PC-3 (cell line): ENCODE measurements at places on chromosomes 6 and 20.

DNA sequence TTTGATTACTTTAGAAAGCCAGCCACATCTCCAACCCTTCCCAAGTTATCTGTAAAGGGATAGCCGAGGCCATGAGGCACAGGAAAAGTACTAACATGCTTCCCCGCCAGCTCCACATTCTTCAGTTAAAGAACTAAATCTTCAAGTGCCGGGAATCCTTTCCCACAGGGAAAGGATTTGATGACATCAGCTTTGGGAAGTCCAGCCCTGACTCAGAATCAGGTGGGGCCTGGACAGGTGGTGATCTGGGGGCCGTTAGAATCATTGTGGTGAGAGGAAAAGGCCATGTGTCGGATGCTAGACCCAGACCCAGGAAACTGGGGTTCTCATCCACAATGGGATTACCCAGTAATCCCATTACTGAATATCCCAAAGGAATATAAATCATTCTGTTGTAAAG, 580.0 kb downstream of the QKI start:
- H3K36me3 ChIP-seq = no peaks in the 10 kb centered on the region
- no peaks in the 10 kb centered on the region for H3K4me1 ChIP-seq
- no peak overlapping the region for H3K27ac ChIP-seq
- no peak for DNase-seq
- H3K4me3 ChIP-seq = no peak overlapping the region
- H3K27me3 ChIP-seq = no peaks in the 10 kb centered on the region

- H3K4me1 ChIP-seq = no peaks in the 10 kb centered on the region
- H3K4me3 ChIP-seq = no peak overlapping the region
- H3K36me3 ChIP-seq = no peaks in the 10 kb centered on the region
- H3K27ac ChIP-seq = no peak overlapping the region
- no peaks in the 10 kb centered on the region for H3K27me3 ChIP-seq
- peak; percentile 5 for DNase-seq
Measured at GRCh38 chr6:141956046-141956761, 176.5 kb upstream of the GJE1 start.

- no peaks in the 10 kb centered on the region for H3K27me3 ChIP-seq
- no peak overlapping the region for H3K27ac ChIP-seq
- peaks cover 34% of the 10 kb centered on the region for H3K36me3 ChIP-seq
- no peak overlapping the region for H3K4me3 ChIP-seq
Measured at GRCh38 chr6:137873273-137873762, 6.3 kb downstream of the TNFAIP3 start.

- no peak overlapping the region for H3K27ac ChIP-seq
- peaks cover 4% of the 10 kb centered on the region; the same call in 1 of the 2 replicates for H3K4me1 ChIP-seq
- peak; percentile 71 for DNase-seq
- H3K4me3 ChIP-seq = no peak overlapping the region
- H3K27me3 ChIP-seq = no peaks in the 10 kb centered on the region
Measured at GRCh38 chr6:142566628-142567396, 265.0 kb downstream of the ADGRG6 start.

DNA sequence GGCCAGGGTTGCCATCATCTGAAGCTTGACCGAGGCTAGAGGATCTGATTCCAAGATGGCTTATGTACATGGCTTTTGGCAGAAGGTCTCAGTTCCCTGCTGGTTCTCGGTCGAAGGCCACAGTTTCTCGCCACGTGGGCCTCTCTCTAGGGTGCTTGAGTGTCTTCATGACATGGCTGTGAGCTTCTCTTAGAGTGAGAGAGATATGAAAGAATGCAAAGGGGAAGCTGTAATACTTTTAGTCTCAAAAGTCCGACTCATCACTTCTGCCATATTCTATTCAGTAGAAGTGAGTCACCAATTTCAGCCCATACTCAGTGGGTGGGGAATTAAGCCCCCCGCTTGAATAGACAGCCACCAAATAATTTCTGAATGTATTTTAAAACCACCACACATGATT, 94.2 kb downstream of the UTRN start:
- no peaks in the 10 kb centered on the region; the same call in 1 of the 2 replicates for H3K36me3 ChIP-seq
- H3K27me3 ChIP-seq = no peaks in the 10 kb centered on the region
- no peak overlapping the region for H3K4me3 ChIP-seq
- DNase-seq = no peak
- no peak overlapping the region for H3K27ac ChIP-seq

GRCh38 chr6:73610444-73611275, 43.1 kb downstream of the SLC17A5 start:
- H3K4me3 ChIP-seq = no peak overlapping the region
- no peaks in the 10 kb centered on the region for H3K27me3 ChIP-seq
- no peaks in the 10 kb centered on the region for H3K36me3 ChIP-seq
- H3K4me1 ChIP-seq = no peaks in the 10 kb centered on the region

DNA sequence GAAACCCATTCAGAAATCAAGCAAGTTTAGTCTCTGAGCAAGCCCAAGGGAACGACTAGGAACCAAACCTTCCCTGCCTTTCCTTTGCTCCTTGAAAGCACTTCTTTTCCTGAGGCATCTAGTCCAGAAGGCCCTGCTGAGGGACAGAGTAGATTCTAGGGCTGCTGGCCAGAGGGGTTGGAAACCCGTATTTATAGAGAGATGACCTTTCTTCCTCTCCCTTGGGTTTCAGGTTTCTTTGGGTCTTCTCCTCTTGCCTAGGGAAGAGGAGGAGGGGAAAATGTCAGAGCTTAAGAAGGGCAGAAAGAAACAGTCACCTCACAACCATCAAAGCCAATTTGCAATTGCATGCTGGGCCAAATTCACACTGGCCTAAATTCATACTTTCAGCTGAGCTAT, 5.8 kb downstream of the APOBEC2 start:
- no peak overlapping the region for H3K4me3 ChIP-seq
- no peaks in the 10 kb centered on the region for H3K4me1 ChIP-seq
- no peak for DNase-seq

- no peaks in the 10 kb centered on the region for H3K4me1 ChIP-seq
- no peak overlapping the region for H3K4me3 ChIP-seq
- H3K27me3 ChIP-seq = no peaks in the 10 kb centered on the region
- DNase-seq = no peak
- no peak overlapping the region for H3K27ac ChIP-seq
Measured at GRCh38 chr6:43268355-43268700, 25.0 kb downstream of the TTBK1 start.

- DNase-seq = peak; percentile 89
- H3K4me1 ChIP-seq = peaks cover 20% of the 10 kb centered on the region
- peak within 1 kb of the TSS; percentile 79 for H3K4me3 ChIP-seq
- peaks cover 28% of the 10 kb centered on the region for H3K36me3 ChIP-seq
Measured at GRCh38 chr20:35699127-35699956, at the start of the genes NFS1 and ROMO1. NFS1 (minus strand) TSS chr20:35699352; CDS start chr20:35699288, 64 bp downstream. ROMO1 (plus strand) TSS chr20:35699405; CDS start chr20:35699633, 228 bp downstream.

GRCh38 chr6:20632696-20633095, 98.4 kb downstream of the CDKAL1 start:
- no peak overlapping the region for H3K27ac ChIP-seq
- H3K4me3 ChIP-seq = no peak overlapping the region
- H3K36me3 ChIP-seq = no peaks in the 10 kb centered on the region
- H3K27me3 ChIP-seq = no peaks in the 10 kb centered on the region
- no peak for DNase-seq

DNA sequence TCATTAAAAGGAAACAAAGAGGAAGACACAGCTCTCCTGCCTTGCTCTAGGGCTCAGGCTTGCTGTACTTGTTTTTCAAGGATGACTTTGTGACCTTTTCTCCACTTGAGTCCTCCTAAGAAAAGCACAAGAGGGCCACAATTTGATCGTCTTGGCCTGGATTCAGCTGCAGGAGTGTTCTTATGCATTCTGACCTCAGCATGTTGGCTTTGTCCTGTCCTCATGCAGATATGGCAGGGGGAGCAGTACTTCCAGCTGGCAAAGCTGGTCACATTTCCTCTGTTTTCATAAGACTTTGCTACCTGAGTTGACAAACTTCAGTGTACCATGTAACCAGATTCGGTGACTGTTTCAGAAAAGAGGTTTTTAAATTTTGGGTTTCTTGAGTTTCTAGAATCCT, 30.8 kb downstream of the KDM1B start:
- H3K27ac ChIP-seq = no peak overlapping the region
- H3K27me3 ChIP-seq = no peaks in the 10 kb centered on the region
- peak; percentile 45 for DNase-seq
- no peaks in the 10 kb centered on the region for H3K36me3 ChIP-seq

DNA sequence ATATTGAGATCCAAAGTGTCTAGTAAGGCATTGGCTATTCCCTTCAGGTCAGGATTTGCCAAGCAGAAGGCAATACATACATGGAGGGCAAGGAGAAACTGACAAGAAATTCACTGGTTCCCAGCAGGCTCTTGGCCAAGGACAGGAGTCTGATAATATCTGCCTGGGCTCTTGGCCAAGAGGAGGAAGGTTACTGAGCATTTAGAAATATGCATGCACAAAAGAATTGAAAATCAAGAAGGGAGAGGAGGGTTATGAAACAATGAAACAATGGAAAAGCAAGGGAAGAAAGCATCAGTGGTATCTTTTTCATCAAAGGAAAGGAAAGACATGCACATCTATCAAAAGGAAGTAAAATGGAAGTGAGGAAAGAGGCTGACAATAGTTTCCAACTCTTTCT, 42.4 kb downstream of the ARHGAP18 start:
- H3K27ac ChIP-seq = no peak overlapping the region
- DNase-seq = peak; percentile 57
- peaks cover 20% of the 10 kb centered on the region for H3K4me1 ChIP-seq
- no peaks in the 10 kb centered on the region for H3K36me3 ChIP-seq
- no peaks in the 10 kb centered on the region for H3K27me3 ChIP-seq

DNA sequence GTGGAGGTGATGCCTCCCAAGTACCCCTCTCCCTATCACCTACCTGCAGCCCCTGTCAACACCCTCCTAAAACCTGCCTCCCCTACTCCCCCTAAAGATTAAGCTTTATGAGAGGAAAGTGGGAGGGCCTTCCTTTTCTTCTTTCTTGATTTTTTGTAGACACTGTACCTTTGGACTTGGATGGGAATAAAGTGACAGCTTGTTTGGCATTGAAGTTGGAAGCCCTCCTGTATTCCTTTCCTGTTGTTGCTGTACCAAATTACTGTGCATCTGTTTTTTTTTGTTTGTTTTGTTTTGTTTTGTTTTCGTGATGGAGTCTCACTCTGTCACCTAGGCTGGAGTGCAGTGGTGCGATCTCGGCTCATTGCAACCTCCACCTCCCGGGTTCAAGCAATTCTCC, 99.3 kb upstream of the NFATC2 start:
- DNase-seq = no peak
- H3K27ac ChIP-seq = no peak overlapping the region
- H3K4me1 ChIP-seq = peaks cover 21% of the 10 kb centered on the region
- no peaks in the 10 kb centered on the region for H3K27me3 ChIP-seq
- 0 out of 2 replicates have a peak, but pooled peaks cover 2% of the 10 kb centered on the region for H3K36me3 ChIP-seq

- no peaks in the 10 kb centered on the region for H3K36me3 ChIP-seq
- DNase-seq = no peak
- no peaks in the 10 kb centered on the region for H3K27me3 ChIP-seq
- no peaks in the 10 kb centered on the region for H3K4me1 ChIP-seq
Measured at GRCh38 chr6:150662814-150663213, 63.1 kb downstream of the PLEKHG1 start.

DNA sequence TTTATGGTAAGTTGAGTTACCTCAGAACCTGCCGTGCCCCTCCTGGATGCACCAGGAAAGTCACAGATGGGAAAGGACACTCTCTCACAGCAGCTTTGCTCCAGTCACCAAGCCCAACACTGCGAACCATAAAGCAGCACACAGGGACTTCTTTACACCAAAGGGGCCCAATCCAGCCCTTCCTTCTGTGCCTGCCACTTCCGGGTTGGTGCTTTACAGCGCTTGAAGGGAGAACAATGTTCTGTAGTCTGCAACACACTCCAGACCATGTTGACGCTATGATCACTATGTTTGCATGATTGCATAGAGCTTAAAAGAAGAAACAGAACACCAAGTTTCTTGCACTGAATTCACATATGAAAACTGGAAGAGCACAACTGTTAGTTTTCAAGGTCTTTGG, 57.1 kb downstream of the SERAC1 start:
- DNase-seq = no peak
- no peak overlapping the region for H3K4me3 ChIP-seq
- H3K4me1 ChIP-seq = no peaks in the 10 kb centered on the region
- H3K36me3 ChIP-seq = no peaks in the 10 kb centered on the region

- H3K36me3 ChIP-seq = no peaks in the 10 kb centered on the region
- no peak for DNase-seq
- no peaks in the 10 kb centered on the region for H3K27me3 ChIP-seq
- H3K4me3 ChIP-seq = no peak overlapping the region
- H3K27ac ChIP-seq = no peak overlapping the region
Measured at GRCh38 chr20:32623667-32624157, 38.6 kb upstream of the NOL4L start.

- no peak overlapping the region for H3K4me3 ChIP-seq
- H3K36me3 ChIP-seq = no peaks in the 10 kb centered on the region
- H3K4me1 ChIP-seq = peaks cover 64% of the 10 kb centered on the region
- H3K27me3 ChIP-seq = no peaks in the 10 kb centered on the region
- peak; percentile 96 for DNase-seq
Measured at GRCh38 chr6:16683641-16684194, 77.5 kb downstream of the ATXN1 start.

DNA sequence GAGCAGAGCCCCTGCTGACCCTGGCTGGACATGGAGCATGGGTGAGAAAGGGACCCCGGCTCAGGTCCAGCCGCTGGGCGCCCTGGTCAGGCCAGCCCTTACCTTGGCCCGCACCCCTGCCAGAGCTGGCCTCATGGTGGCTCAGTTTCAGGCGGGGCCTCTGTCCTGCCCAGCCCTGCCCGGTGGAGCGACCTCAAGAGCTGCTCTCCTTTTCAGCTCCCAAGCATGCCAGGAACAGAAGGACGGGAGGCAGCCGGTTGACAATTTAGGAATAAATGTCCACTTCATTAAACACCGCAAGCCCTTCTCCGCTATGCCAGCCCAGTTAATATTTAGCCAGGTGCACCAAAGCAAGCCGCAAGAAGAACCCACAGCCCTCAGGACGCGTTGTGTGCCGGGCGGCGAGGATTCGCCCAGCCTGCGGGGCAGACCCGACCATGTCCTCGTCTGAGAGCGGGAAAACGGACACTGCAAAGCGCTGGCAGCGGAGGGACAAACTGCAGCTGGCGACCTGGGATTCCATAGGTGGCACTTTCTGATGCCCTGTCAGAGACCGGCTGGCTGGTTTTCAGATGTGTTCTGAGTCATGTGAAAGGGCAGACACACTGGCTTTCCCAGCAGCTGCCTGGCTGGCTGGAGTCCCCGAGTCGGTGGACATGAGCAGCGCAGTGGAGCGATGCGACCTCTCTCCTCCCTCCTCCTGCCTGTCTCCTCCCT, 221.9 kb downstream of the TTLL2 start:
- H3K4me3 ChIP-seq = no peak overlapping the region
- H3K27me3 ChIP-seq = peaks cover 21% of the 10 kb centered on the region
- no peak for DNase-seq
- no peaks in the 10 kb centered on the region for H3K36me3 ChIP-seq
- no peak overlapping the region for H3K27ac ChIP-seq

GRCh38 chr6:39088331-39088730, 26.7 kb downstream of the SAYSD1 start:
- peaks cover 92% of the 10 kb centered on the region for H3K27me3 ChIP-seq
- H3K4me3 ChIP-seq = no peak overlapping the region
- peak; percentile 45 for DNase-seq
- no peaks in the 10 kb centered on the region for H3K4me1 ChIP-seq

DNA sequence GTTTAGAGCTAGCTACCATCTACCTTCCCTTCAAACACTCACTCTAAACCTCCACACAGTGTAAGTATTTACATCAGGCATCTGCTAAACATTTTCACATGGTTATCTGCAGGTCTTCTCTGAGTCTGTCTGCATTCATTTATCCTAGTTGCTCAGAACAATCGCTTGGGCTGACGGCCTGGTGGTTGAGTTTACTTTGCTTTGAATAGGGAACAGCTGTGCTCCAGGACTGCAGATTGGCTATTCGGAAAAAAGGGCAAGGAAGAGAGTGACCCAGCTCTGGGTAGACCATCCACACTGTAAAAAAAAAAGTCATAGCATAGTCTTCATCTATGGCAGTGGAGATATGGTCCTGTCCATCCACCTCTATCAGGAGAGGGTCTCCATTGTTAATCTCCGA, 115.3 kb upstream of the ESR1 start:
- no peak for DNase-seq
- H3K4me3 ChIP-seq = no peak overlapping the region
- no peak overlapping the region for H3K27ac ChIP-seq
- H3K4me1 ChIP-seq = peaks cover 17% of the 10 kb centered on the region
